K562 (cell line): ENCODE measurements at places on chromosomes 3 and 15. TPM values are rescaled to one million over a fixed set of nuclear protein-coding genes. Genes with fewer than 3 reads are reported as not detected.

DNA sequence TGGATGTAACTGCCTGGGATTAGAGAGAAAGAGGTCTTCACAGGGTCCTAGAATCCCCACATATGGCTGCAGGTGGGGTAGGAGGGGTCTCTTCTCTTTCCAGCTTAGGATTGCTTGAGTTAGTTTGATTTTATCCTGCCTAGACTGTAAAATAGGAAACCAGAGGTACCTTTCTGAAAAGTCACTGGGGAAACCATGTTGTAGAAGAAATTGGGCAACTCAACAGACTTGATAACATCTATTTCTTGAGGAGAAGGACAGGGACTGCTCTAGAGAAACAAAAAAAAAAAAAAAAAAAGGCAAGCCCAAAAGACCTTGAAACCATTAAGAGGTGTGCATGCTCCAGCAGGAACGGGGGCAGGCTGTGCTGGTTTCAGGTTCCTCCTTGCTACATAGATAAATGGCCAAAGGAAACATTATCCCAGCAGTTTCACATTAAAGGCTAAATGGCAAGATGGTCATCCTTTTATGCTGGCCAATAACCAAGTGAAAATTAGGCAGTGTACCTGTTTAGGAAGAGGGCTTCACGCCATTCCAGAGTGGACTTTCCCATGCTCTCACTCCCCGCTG, 116.1 kb downstream of the ALDH1A2 start:
- H3K27ac ChIP-seq: no peak overlapping the region; the same call in 2 of the 3 replicates
- no peaks in the 10 kb centered on the region for H3K27me3 ChIP-seq
- DNase-seq: no peak
- H3K36me3 ChIP-seq: peaks cover 15% of the 10 kb centered on the region; the same call in 1 of the 3 replicates
- H3K4me3 ChIP-seq: no peak overlapping the region
- H3K4me1 ChIP-seq: no peaks in the 10 kb centered on the region

GRCh38 chr15:61841466-61841865, 218.8 kb downstream of the VPS13C start:
- no peaks in the 10 kb centered on the region for H3K36me3 ChIP-seq
- H3K27ac ChIP-seq: no peak overlapping the region
- DNase-seq: no peak
- H3K27me3 ChIP-seq: peaks cover 25% of the 10 kb centered on the region
- no peaks in the 10 kb centered on the region for H3K4me1 ChIP-seq

DNA sequence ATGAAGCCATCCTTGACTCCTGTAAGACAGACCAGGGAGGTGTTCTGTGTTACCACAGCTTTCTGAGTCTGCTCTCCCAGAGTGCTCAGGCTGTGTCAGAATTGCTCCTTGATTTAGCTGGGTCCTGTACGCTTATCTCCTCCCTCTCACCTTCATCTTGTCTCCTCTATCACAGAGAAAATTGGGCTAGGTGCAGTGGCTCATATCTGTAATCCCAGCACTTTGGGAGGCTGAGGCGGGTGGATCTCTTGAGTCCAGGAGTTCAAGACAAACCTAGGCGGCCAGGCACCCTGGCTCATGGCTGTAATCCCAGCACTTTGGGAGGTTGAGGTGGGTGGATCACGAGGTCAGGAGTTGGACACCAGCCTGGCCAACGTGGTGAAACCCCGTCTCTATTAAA, 5.9 kb downstream of the SCAMP5 start:
- H3K4me3 ChIP-seq: no peak overlapping the region
- peaks cover 17% of the 10 kb centered on the region; the same call in 2 of the 3 replicates for H3K27me3 ChIP-seq
- no peaks in the 10 kb centered on the region for H3K36me3 ChIP-seq
- H3K4me1 ChIP-seq: no peaks in the 10 kb centered on the region; the same call in 1 of the 2 replicates

- H3K4me1 ChIP-seq: no peaks in the 10 kb centered on the region
- no peak overlapping the region for H3K4me3 ChIP-seq
- no peak for DNase-seq
- H3K27ac ChIP-seq: no peak overlapping the region
Observed at GRCh38 chr15:69375151-69375790, 38.9 kb upstream of the KIF23 start.

GRCh38 chr3:105094588-105094987, 272.1 kb upstream of the ALCAM start:
- no peaks in the 10 kb centered on the region for H3K36me3 ChIP-seq
- no peak overlapping the region for H3K4me3 ChIP-seq
- H3K27ac ChIP-seq: no peak overlapping the region
- H3K4me1 ChIP-seq: no peaks in the 10 kb centered on the region
- no peaks in the 10 kb centered on the region for H3K27me3 ChIP-seq

GRCh38 chr15:20358066-20358778, 183.4 kb downstream of the GOLGA6L6 start:
- H3K4me3 ChIP-seq: no peak overlapping the region
- H3K27me3 ChIP-seq: peaks cover 7% of the 10 kb centered on the region; the same call in 2 of the 3 replicates
- H3K36me3 ChIP-seq: no peaks in the 10 kb centered on the region
- H3K4me1 ChIP-seq: no peaks in the 10 kb centered on the region
- no peak overlapping the region for H3K27ac ChIP-seq

DNA sequence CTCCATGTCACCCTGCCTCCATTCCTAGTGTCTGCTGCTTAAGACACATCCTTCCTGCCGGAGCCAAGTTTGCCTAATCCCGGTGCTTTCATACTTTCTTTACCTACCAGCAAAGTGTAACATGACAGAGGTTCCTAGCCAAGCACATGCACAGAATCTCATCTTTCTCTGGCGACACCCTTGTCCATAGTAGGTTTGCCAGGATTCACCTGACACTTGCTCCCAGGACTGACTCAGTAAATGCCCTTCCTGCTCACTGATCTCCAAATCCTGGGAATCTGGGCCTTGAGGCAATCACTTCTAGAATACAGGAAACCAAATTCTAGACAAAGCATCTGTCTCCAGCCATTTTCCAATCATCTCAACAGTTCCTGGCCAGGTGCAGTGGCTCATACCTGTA, 10.2 kb upstream of the NR2E3 start:
- H3K4me3 ChIP-seq: no peak overlapping the region
- peaks cover 25% of the 10 kb centered on the region; the same call in 1 of the 2 replicates for H3K27me3 ChIP-seq
- H3K36me3 ChIP-seq: no peaks in the 10 kb centered on the region

DNA sequence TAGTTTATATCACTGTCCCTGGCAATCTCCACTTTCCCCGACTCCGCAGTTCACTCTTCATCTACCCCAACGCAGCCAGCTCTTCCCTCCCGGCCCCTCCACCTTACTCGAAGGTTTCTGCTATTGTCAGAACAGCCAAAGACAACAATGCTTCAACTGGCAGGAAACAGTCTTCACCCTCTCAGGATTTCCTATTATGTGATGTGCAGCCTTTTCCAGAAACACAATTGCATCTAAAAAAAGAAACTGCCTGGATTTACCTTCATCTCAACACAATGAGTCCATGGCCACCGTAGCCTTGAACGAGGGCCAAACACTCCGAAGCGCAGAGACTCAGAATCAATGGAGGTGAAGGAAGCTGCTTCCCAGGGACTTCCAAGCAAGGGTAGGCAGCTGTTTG, 182.1 kb upstream of the TSC22D2 start:
- peaks cover 40% of the 10 kb centered on the region for H3K27me3 ChIP-seq
- H3K27ac ChIP-seq: no peak overlapping the region
- no peak overlapping the region for H3K4me3 ChIP-seq
- H3K4me1 ChIP-seq: peaks cover 5% of the 10 kb centered on the region; the same call in 1 of the 2 replicates
- H3K36me3 ChIP-seq: no peaks in the 10 kb centered on the region

DNA sequence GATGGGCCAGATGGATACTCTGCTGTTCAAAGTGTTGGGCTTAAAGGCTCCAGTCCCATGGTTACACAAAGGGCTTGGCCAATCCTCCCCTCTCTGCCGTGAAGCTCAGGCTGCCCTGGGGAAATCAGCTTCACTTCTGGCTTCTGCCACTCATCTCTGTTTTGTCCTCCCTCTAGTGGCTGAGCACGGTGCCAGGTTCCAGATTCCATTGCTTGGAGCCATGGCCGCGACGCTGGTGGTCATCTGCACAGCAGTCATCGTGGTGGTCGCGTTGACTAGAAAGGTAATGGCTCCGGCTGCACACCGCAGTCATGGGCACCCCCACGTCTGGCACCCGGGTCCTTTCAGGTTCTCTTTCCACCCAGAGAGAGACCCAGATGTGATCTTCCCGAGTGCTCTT, 5.6 kb downstream of the TIGIT start:
- H3K36me3 ChIP-seq: no peaks in the 10 kb centered on the region
- H3K27ac ChIP-seq: no peak overlapping the region
- no peak overlapping the region for H3K4me3 ChIP-seq
- no peaks in the 10 kb centered on the region for H3K4me1 ChIP-seq

GRCh38 chr3:163490119-163490518, 1588.2 kb downstream of the SI start:
- DNase-seq: peak; percentile 14
- no peaks in the 10 kb centered on the region for H3K36me3 ChIP-seq
- H3K27ac ChIP-seq: no peak overlapping the region
- no peak overlapping the region for H3K4me3 ChIP-seq
- no peaks in the 10 kb centered on the region for H3K4me1 ChIP-seq

DNA sequence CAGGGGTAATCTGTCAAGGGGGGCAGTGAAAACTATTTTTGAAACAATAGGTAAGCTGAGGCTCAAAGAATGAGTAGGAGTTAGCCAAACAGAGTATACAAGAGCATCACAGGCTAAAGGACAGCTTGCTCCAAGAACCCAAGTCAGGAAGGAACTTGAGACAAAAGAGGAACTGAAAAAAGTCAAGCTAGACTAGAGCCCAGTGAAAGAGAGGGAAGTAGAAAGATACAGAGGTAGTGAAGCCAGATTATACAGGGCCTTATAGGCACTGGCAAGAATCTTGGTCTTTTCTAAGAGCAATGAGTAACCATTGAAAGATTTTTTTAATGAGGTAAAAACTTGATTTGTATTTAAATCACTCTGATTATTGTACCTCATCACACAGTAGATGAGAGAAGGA, 69.9 kb downstream of the FILIP1L start:
- no peaks in the 10 kb centered on the region for H3K4me1 ChIP-seq
- no peaks in the 10 kb centered on the region for H3K27me3 ChIP-seq
- DNase-seq: no peak
- no peaks in the 10 kb centered on the region for H3K36me3 ChIP-seq
- H3K27ac ChIP-seq: no peak overlapping the region

DNA sequence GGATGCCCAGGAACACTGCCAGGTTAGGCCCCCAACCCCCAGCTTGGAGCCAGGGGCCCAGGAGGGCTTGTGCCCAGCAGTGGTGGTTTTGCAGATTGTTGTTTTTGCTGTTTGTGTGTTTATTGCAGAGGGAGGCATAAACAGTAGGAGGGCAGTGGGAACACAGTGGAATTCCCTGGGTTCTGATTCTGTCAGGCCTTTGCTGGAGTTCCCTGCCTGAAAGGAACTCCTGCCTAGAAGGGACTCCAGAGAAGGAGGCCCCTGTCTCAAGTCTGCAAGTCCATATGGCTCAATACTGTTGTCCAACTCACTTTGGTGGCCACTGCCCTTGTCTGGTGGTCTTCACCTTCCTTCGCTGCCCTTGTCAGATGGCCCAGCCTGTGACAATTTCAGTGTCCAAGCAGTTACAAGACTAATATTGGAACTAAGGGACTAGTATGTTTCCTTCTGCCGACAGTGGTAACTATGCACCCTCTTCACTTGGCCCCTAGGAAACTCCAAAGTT, 47.4 kb upstream of the RAB6B start:
- H3K4me3 ChIP-seq: no peak overlapping the region
- H3K4me1 ChIP-seq: peaks cover 4% of the 10 kb centered on the region; the same call in 1 of the 2 replicates
- H3K27me3 ChIP-seq: peaks cover 3% of the 10 kb centered on the region; the same call in 1 of the 3 replicates

DNA sequence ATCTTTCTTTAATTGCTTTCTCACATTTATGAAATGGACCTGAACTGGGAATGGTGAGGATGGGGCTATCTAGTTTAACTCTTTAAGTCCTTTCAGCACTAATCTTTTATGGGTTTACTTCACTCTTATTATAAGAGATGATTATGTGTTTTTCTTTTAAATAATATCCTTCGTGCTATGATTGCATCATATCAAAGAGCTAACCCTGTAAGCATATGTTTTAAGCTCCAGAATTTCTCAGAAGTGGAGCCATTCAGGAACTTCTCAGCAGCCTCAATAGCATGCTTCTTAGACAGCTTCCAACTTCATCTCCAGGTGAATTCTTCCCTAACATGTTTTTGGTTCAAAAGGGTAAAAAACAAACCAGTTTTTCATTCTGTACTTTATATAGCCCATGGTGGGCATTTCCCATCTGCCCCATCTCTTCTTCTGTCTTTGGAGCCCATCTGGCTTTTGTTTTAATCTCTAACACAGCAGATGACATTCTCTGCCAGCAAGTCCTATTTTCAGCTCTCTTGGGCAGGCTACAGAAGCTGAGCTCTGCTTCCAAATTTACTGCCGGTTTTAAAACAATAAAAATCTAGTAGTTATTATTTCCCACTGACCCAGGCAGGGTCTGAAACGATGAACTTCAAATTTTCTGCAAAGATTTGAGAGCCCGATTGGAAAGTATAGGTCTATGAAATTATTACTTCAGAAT, 26.8 kb upstream of the IL1RAP start:
- H3K4me1 ChIP-seq: no peaks in the 10 kb centered on the region
- H3K4me3 ChIP-seq: no peak overlapping the region
- no peaks in the 10 kb centered on the region for H3K36me3 ChIP-seq
- H3K27ac ChIP-seq: no peak overlapping the region

DNA sequence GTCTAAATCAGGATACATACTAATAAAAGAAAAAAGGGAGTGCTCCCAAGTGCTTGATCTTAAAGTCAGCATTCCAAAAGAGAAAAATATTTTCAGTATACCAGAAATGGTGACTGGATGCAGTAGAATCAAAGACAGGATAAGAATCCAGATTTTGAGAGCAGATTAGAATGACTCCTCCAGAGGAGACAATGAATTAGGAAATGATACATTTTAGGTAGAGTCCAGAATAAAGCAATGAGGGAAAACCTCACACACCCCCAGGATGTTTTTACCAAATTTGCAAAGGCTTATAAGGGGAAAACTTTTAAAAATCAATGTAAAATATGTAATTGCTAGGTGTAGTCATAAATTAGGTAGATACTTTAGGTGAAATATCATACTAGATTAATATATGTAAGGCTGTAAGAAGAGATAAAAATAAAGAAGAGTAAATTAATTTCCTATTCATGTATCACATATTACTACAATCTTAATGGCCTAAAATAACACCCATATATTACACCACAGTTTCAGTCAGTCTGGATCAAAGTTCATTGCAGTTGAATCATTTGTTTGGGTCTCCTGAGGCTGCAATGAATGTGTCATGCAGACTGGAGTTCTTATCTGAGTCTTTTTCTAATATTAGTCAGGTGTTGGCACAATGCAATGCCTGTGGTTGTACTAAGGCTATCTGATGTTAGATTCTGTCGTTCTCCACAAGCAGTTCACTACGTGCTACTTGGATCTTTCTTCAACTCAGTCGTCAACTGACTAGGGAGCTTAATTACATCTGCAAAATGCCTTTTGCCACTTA, 547.8 kb upstream of the EPHA6 start:
- H3K36me3 ChIP-seq: no peaks in the 10 kb centered on the region
- no peaks in the 10 kb centered on the region for H3K27me3 ChIP-seq
- DNase-seq: no peak
- H3K27ac ChIP-seq: no peak overlapping the region
- H3K4me1 ChIP-seq: no peaks in the 10 kb centered on the region

DNA sequence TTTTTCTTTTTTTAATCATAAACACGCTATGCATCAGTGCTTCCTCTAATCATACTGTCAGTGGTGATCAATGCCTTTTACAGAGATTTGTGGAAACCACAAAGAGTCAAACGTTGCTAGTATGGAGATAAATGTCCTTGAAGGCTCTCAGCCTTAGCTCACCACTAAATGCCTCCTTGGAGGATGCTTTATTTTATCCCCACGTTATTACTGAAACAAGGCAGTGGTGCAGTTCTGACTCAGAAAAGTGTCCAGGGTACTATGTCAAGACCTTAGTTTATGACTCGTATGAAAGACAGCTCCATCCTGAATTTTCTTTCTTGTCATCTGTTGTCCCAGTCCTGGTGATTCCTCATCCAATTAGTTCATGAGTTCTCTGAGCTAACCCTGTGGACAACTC, 1146.7 kb downstream of the IGSF11 start:
- H3K27me3 ChIP-seq: no peaks in the 10 kb centered on the region
- H3K36me3 ChIP-seq: no peaks in the 10 kb centered on the region
- H3K4me3 ChIP-seq: no peak overlapping the region

Gene TTC21A
- total RNA-seq: 1.4 and 1.7 TPM in 2 replicates

Gene CSPG4
- 0.07 TPM in 2 replicates for total RNA-seq

Gene COL6A5
- total RNA-seq: 4.9 and 5.6 TPM in 2 replicates

Gene ST8SIA2
- total RNA-seq: not detected in 2 replicates
